Caco-2 (cell line): ENCODE measurements at places on chromosomes 4 and X. TPM values are rescaled to one million over a fixed set of nuclear protein-coding genes. Genes with fewer than 3 reads are reported as not detected.
A peak's percentile ranks its signal among the peaks of the same experiment; 100 is the strongest.

Gene POU4F2
- total RNA-seq: not detected in 2 replicates

Gene CLDN22
- total RNA-seq: not detected in 2 replicates

Gene TMEM47
- total RNA-seq: 1.8 and 2.2 TPM in 2 replicates

Gene KIAA0232
- total RNA-seq: 19.7 and 20.3 TPM in 2 replicates

Gene WDR17
- 0.16 and 0.52 TPM in 2 replicates for total RNA-seq

Gene GPR82
- not detected in 2 replicates for total RNA-seq

Gene MFAP3L
- total RNA-seq: 1.9 and 2.5 TPM in 2 replicates

DNA sequence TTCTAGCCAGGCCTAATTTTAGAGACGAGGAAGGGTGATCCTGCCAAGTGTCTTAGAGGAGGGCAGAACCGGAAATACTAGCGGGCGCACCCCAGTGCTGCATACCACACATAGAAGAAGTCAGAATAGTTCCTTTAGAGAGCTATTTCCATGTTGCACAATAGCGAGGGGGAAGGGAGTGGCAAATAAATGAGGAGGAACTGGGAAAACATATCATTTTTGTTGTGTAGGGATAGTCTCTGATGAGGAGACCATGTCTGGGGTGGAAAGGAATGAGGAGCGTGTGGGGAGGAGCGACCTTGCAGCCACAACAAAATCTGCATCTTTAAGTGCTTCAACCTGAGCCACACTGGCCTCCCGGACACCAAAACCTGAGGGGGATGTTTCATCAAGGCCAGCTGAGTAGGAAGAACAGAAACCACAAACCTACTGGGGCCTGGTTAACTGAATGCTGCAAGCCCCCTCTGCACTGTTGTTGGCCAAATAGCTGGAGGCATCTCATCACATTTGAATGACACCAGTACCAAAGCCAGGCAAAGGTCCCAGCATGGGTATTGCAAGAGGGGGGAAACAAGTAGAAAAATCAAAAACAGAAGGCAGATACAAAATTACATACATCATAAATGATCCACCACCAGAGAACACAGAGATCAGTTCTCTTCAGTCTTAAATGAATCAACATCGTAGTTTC lies 26.7 kb upstream of the C1QTNF7 start:
- no peak for DNase-seq

- DNase-seq: no peak
Observed at GRCh38 chr4:168503652-168504362, 7.0 kb downstream of the PALLD start.

- DNase-seq: no peak
Observed at GRCh38 chr4:78528327-78528726, 23.2 kb upstream of the ANXA3 start.

GRCh38 chr4:166816890-166817289 lies 417.4 kb downstream of the SPOCK3 start:
- no peak for DNase-seq

DNA sequence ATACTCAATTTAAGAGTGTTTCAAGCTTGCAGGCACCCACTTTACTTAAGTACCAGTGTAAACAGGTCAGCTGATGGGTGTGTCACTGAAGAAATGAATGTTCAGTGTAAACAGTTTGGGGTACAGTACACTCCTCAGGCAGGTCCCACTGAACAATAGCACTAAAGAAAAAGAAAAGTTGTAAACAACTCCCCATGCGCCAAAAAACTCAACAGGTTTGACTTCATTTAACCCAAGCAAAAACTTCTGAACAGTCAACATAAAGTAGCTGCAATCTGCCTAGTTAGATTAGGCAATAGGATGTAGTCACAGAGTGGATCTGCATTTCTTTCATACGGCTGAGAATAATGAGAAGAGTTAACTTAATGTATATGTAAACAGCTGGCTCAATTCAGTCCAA lies 93.2 kb downstream of the FAM13A start:
- DNase-seq: no peak

GRCh38 chr4:83979773-83980172 lies 443.9 kb downstream of the GPAT3 start:
- DNase-seq: no peak

- DNase-seq: no peak
Observed at GRCh38 chr4:42610941-42611340, 46.0 kb downstream of the ATP8A1 start.

DNA sequence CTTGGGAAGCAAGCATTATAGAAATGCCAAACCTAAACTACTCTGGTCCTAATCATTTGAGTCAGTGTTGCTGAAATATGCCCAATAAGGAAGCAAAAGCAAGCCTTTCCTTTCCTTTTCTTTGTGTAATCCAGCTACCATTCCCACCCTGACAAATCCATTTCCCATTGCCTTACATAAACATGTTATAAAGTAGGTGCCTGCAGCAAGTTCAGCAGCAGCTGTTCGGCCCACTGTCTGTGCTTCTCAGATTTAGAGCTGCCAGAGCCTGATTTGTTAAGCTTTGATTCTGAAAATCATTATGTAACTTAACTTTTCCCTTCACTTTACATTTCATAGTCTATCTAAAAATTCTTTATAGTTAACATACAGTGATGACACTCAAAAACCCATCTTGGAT lies 148.6 kb downstream of the EPHA5 start:
- DNase-seq: no peak

- peak; percentile 7 for DNase-seq
Observed at GRCh38 chrX:101462892-101463291, 22.4 kb upstream of the ARMCX4 start.

DNA sequence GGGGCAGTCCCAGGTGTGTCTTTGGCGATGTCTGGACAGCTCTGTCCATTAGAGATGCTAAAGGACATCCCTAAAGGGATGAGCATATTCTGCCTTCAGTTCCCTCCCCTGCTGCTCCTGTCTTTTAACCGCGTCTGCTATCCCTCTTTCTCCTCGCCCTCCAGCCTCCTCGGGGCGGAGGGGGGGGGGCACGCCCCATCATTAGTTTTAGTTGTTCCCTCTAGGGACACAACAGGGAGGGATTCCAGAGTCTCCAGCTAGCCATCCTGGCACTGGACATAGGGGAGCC lies 1.1 kb downstream of the MSL3 start:
- DNase-seq: no peak

- DNase-seq: no peak
Observed at GRCh38 chr4:14022456-14022855, 394.9 kb upstream of the BOD1L1 start.

GRCh38 chr4:140113653-140114052 lies 40.3 kb downstream of the MAML3 start:
- no peak for DNase-seq

DNA sequence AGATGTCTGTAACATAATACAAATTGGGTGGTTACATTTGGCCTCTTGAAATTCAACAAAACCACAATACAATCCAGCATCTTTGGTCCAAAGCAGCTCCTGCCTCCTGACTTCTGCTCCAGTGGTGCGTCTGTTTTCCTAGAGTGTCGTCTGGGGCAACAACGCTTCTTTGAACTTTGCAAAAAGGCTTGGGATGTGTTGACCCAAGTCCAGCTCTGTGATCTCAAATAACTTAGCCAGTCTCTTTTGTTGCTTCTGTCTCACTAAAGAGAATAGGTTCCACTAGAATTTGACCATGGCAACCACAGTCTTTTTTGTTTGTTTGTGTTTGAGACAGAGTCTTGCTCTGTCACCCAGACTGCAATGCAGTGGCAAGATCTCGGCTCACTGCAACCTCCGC lies 324.0 kb downstream of the DHRSX start:
- no peak for DNase-seq

GRCh38 chr4:127250577-127250976 lies 382.2 kb upstream of the INTU start:
- DNase-seq: no peak

DNA sequence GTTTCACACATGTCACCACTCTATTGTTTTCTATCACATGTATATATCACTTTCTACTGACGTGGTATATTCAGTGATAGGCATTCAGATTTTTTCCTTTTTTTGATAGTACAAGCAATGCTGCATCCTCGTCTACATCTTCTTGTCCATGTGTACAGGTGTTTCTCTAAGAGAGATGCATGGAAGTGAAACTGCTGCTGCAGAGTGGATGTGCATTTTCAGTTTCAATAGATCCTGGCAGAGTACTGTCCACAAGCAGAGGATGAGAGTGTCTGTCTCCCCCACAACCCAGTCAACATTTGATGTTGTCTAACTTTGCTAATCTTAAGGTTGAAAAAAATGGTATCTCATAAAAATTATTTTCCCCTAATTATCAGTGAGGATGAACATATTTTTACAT lies 194.0 kb upstream of the CASK start:
- DNase-seq: no peak

- DNase-seq: no peak
Observed at GRCh38 chr4:174317531-174317930, 33.8 kb downstream of the CEP44 start.

- no peak for DNase-seq
Observed at GRCh38 chr4:152417673-152418072, 118.2 kb downstream of the FBXW7 start.

DNA sequence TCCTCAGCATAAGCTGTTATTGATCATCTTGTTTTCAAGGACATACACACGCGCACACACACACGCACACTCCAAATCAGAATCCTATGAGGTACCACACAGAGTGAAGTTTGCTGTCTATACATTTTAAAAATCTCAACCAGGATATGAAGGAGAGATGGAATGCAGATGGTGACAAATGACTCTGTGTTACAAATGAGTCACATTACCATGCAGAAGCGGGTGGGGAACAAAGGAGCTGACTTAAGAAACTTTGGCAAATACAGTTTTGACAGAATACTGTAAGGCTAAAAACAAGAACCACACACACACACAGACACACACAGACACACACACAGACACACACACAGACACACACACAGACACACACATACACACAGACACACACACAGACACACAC lies 81.7 kb downstream of the RELL1 start:
- no peak for DNase-seq

GRCh38 chr4:23324021-23324690 lies 565.7 kb downstream of the PPARGC1A start:
- DNase-seq: no peak

GRCh38 chr4:101417046-101417445 lies 69.7 kb upstream of the PPP3CA start:
- DNase-seq: no peak

GRCh38 chr4:119162174-119162573 lies 26.5 kb downstream of the MYOZ2 start:
- no peak for DNase-seq

- no peak for DNase-seq
Observed at GRCh38 chr4:173195109-173195508, 26.5 kb downstream of the GALNT7 start.

DNA sequence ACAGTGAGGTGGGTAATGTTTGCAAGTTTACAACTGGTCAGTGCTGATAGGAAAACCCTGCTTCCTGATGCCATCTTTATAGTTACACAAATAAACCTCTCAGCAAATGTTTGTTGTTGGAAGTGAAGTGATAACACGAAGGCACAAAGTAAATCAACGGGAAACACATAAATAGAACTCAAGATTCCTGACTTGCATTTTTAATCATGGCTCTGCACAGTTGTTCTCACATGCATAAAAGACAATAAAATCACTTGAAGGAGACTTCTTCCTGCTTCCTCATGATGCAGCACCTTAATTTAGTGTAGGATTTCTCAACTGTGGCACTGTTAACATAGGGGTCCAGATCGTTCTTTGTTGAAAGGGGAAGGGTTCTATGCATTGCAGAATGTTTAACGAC lies 907.7 kb downstream of the RAB28 start:
- DNase-seq: no peak

GRCh38 chrX:72620550-72621145 lies 48.0 kb upstream of the HDAC8 start:
- peak; percentile 53 for DNase-seq
